ENCODE measurements at places on chromosomes 6 and 20. TPM values are rescaled to one million over a fixed set of nuclear protein-coding genes. Genes with fewer than 3 reads are reported as not detected.

Gene HSPA12B
- 25.5 TPM for total RNA-seq

Gene ZNF451
- total RNA-seq = 32.5 TPM

Gene SCAND1
- 97.0 TPM for total RNA-seq

Gene LINC00237
- not detected for total RNA-seq

Gene SSTR4
- not detected for total RNA-seq

Gene C6orf163
- total RNA-seq = 3.0 TPM

Gene CDH4
- 11.9 TPM for total RNA-seq

Gene C2
- total RNA-seq = not detected

Gene EFCAB8
- not detected for total RNA-seq

Gene HRH3
- total RNA-seq = not detected

Gene OPN5
- total RNA-seq = not detected

Gene LY86
- total RNA-seq = not detected

Gene PLA2G7
- total RNA-seq = 0.10 TPM

Gene CTAGE9
- 0.05 TPM for total RNA-seq
